Activated CD4-positive, alpha-beta T cell treated with anti-CD3 and anti-CD28 coated beads, Interleukin-2, amount 10 ng/mL, durations not matched to agents 7 days and 5 days (primary cell): ENCODE measurements at places on chromosomes 11 and 22. TPM values are rescaled to one million over a fixed set of nuclear protein-coding genes. Genes with fewer than 3 reads are reported as not detected.
A peak's percentile ranks its signal among the peaks of the same experiment; 100 is the strongest.

The OR5D18 gene
- total RNA-seq = not detected

The C22orf31 gene
- total RNA-seq = not detected

The SCN4B gene
- 0.10 TPM for total RNA-seq

The CNGA4 gene
- not detected for total RNA-seq

The CHRDL2 gene
- total RNA-seq = not detected

DNA sequence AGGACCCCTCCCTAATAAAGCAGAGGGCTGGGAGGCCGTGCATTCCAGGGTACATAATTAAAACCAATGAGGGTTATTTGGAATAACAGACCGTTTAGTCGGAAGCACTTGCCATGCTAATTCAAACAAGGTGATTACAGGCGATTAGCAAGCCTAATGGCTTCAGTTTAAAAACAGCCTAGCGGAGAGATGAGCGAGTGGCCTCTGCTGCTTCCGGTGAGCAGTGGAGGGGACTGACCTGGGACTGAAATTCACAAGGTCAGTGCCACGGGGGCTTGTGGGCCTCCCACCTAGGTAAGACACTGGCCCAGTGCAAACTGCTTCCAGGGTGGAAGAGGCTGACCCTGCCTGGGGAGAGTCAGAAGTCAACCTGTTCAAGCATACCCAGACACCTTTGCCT, 56.8 kb upstream of the ALX4 start:
- DNase-seq = no peak

DNA sequence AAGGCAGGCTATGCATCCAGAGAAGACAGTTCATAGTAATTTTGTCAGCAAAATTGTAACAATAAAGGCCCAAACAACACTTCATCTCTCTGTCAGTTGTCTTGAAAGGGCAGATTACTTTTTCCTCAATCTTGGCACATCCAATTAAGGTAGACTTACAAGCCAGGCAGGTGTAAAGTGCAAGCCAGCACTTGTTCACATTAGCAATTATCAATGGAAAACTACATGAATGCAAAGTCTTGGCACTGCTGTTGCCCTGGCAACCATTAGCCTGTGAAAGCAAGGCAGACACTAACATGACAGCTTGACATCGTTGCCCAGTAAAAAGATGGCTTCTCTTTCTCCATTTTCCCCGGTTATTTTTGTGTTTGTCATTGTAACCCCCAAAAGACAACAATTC, 677.2 kb upstream of the TENM4 start:
- no peak for DNase-seq

GRCh38 chr11:121556937-121557336, 104.2 kb upstream of the SORL1-AS1 start:
- no peak for DNase-seq

- no peak for DNase-seq
These were observed 59.9 kb downstream of the LARGE1 start for GRCh38 chr22:33860386-33860785.

DNA sequence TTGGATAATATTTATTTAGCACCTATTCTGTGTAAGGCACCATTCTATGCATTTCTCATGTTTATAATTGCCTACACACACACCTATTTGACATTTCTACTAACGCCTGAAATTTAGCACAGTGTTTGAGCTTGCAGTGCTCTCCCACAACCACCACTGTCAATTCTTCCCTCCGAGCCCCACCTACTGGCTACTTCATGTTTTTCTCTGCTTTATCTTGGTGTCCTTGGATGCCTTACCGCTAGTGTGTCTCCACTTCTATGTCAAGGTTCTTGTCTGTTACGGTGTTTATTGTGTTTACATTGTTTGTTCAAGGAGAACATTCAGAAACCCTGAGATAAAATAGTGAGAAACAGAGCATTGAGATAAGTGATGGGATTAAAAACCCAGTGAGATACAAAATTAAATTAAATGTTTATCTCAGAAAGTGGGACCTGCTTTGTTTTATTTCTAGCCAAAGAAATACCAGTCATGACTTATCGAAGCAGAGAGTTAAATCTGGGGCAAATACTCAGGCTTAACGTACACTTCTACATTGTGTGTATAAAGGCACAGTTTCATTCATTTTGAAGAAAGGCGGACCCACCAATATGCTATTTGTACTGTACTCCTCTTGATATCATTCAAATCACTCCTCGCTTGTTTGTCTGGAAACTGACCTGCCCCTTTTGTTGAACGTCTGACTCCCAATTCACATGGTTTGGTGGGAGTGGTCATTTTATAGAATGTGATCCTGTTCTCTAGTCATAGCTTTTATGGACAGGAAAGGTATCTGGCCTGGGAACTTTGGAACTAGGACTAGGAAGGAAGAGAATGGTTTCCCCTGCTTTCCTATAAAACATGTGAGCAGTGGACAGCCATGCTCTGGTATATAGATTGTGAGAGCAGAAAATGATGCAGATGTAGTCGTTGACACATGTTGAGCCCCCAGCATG, 39.2 kb upstream of the SLC36A4 start:
- DNase-seq = peak; percentile 27

GRCh38 chr11:61921446-61921845, 4.1 kb upstream of the RAB3IL1 start:
- no peak for DNase-seq

- peak; percentile 4 for DNase-seq
These were observed 21.6 kb upstream of the CSNK1E start for GRCh38 chr22:38338772-38339379.

DNA sequence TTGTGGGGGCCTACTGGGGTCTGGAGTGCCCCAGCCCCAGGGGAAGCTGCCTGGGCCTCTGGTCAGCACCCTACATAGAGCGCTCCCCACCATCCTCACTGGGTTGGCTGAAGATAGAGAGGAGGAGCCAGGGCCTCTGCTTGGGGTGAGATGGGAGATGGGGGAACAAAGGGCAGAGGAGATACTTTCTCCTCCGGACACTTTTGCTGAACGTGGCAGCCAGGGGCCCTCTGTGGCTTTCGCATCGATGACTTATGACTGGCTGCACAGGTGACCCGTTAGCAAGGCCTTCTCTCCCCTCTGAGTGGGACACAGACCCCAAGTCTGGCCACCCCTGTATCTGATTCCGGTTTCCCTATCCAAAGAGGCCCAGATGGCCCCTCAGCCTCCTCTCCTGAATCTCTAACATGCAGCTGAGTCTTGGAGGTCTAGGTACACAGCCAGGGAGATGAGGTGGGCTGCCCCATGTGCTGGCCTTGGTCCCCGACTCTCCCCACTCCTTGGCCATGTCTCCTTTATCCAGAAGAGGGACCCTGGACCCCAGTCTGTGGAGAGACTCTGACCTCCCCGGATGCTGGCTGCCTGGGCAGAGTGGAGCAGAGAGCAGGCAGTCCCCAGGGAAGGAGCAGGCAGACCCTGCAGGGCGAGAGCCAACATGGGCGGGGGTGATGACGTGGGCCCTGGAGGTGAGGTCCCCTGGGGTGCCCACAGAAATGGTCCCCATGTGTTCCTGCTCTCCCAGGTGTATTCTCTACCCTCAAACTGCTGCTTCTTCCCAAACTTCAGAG, 59.3 kb upstream of the NECTIN1 start:
- no peak for DNase-seq

- DNase-seq = no peak
These were observed 138.9 kb downstream of the CD44 start for GRCh38 chr11:35277827-35278226.
